ENCODE measurements at places on chromosomes 6 and 20.

- no peak for DNase-seq
Observed at GRCh38 chr6:159047891-159048685, 3.3 kb upstream of the TAGAP start.

- DNase-seq = no peak
Observed at GRCh38 chr6:33112148-33112547, 36.4 kb downstream of the HLA-DPB1 start.

DNA sequence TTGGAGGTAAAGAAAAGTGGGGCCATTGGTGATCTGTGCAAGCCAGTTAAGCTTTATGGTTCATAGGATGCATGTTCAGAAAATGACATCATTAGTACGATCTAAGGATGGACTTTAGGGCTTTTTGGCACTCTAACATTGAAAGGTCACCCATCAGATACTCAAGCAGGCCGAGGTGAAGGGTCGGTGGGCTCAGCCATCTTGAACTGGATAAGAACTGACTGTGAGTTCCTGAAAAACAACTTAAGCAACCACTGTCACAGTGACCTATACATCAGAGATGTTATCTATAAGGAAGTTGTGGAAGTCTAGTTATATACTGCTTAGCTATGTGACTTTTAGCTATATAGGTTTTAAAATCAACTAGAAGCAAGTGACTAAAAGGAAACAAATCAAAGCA lies 13.0 kb upstream of the ITCH start:
- no peak for DNase-seq

- no peak for DNase-seq
Observed at GRCh38 chr6:148383658-148384368, 41.2 kb downstream of the SASH1 start.

GRCh38 chr6:134575221-134575620 lies 257.3 kb upstream of the SGK1 start:
- DNase-seq = no peak

GRCh38 chr20:62978561-62978943 lies 26.0 kb downstream of the SLC17A9 start:
- DNase-seq = no peak

DNA sequence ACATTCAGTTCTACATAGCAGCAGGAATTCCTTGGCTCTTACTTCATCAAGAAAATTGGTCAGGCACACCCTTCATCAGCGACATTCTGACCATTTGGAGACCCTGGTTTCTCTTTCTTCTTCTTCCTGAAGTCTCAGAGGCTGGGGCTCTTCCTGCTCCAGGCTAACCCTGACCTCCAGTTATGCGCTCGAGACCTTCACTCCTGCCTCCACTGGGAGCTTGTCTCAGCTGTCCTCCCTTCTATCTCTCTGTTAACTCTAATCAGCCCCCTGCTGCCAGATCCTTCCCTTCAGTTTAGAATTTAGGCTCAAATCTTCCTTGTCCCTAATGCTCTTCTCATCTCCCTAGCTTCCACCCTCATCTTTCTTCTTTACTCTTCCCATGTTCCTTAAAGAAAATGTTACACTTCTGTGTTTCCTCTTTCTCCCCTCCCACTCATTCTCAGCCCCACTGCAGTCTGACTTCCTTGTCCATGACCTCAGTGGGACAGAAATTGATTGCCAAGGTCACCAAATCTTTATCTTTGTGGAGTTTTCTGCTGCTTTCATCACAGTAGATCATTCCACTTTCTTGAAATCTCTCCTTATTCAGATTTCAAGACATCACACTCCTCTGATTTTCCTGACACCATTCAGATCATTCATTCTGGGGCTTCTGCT lies 8.4 kb upstream of the HLA-DOA start:
- DNase-seq = no peak

DNA sequence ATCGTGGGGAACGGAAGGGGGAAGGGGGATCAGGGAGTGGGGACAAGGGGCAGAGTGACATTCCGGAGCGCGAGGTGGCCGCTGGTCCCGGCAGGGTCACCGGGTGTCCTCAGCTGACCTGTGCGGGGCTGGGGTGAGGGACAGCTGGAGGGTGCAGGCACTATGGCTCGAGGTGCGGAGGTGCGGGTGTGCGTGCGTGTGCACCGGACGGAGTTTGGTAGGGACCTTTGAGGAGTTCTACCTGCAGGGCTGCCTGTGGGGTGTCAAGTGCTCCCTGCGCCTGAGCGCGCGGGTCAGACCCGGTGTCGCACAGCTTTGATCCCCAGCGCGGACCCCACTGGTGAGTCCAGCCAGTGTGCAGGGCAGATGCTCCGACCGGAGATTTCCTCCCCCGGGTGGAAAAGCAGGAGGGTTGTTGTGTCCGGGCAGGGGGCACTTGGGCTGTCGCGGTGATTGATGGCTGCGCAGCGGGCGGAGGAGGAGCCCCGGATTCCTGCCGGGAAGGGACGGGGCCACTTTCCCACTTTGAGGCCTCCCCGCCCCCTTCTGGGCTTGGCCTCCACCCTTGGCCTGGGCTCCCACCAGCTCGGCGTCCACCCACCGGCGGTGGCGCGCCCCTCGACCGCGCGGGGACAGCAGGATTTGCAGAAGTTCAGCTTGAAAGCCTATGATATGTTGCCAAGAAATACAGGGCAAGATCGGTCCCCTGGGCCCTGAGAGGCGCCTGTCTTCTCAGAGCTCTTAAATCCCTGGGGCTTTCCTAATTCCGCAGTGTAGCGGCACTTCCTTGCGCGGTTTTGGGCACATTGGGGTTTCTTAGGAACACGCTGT lies 658 bp downstream of the RIN2 start:
- peak; percentile 57 for DNase-seq

DNA sequence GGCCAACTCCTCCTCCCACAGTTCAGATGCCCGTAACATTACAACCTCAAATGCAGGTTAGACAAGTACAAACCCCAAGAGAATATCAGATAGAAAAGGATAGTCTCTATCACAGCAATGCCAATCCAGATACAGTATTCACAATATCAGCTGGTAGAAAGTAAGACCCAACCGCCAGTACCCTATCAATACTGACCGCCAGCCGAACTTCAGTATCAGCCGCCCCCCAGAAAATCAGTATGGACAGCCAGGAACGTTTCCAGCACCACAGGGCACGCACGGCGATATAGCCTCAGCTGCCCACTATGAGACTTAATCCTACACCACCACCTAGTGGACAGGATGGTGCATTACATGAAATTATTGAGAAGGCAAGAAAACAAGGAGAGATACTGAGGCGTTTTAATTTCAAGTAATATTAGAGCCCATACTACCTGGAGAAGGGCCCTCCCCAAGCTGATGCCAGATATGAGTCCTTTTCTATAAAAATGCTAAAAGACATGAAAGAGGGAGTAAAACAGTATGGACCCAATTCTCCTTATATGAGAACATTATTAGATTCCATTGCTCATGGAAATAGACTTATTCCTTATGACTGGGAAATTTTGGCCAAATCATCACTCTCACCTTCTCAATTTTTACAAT lies 17.6 kb upstream of the EIF2S2 start:
- DNase-seq = peak; percentile 31

DNA sequence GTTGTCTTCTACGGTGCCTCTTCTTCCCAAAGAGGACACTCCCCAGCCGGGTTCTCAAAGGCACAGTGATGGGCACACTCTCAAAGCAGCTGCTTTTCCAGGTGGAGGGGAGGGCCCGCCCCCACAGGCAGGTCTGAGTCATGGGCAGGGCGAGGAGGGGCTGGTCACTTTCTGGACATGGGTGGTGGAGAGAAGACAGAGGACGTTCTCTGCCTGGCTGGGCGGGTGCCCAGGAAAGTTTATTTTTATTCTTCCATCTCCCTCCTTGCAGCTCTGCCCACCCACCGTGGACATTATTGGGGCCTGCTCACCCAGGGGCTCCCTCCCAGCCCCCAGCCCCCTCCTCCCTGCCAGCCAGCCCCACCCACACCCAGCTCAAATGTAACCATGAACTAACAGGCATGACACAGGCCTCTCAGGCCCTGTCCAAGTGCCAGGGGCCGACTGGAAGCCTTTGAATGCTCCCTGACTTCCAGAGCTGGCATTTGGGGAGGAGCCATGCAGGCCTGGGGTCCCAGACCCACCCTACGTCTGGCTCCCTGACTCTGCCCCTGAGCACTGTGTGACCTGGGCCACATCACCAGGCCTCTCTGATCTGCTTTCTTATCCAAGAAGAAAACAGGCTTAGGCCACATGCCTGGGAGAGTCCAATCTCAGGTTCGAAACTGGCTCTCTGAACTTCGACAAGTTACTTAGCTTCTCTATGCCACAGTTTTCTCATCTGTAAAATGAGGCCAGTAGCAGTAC lies 8.0 kb downstream of the TGM2 start:
- peak; percentile 75 for DNase-seq

DNA sequence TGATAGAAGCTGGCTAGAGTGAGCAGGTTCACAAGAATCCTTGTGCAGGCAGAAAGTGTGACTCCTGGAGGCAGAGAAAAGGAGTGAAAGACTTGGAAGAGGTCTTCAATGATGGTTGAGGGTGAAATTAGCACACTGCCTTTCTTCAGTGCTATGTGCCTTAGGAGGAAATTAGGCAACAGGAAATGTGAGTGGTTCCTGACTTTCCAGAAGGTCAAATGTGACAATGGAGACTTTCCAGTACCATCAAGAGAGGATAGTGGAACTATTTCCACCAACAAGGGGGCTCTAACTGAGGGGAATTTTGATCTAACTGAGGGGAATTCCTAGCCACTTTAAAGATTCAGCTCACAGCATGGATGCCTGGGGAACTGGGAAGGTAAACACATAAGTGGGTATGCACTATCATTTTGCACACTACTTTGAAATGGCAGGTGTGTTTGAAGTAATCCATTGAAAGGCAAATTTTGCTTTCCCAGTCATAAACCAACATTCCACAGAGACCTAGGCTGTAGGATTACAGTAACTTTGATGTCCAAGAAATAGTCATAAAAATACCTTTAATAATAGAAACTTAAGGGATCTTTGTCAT lies 90.0 kb downstream of the PERP start:
- DNase-seq = no peak

DNA sequence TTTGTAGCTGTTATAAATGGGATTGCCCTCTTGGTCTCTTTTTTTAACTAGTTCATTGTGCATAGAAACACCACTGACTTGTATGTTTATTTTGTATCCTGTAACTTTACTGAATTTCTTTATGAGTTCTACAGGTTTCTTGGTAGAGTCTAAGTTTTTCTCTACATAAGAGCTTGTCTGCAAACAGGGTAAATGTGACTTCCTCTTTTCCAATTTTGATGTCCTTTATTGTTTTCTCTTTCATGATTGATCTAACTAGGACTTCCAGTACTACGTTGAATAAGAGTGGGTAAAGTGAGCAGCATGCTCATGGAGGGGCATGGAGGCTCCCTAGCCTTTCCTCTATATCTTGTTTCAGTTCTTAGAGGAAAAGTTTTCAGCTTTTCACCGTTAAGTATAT lies 3.0 kb upstream of the WFDC10A start:
- DNase-seq = no peak

DNA sequence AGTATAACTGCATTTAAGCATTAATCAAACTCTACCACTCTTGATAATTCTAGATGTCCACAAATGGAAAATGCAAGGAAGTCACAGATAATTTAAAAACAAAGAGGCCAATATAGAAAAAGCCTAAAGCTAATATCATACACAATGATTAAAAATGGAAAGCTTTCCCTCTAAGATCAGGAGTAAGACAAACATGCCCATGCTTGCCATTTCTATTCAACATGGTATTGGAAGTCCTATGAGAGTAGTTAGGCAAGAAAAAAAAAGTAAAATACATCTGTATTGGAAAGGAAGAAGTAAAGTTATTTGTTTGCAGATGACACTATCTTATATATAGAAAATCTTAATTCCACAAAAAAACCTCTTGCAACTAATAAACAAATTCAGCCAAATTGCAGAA lies 164.6 kb upstream of the FERMT1 start:
- no peak for DNase-seq

DNA sequence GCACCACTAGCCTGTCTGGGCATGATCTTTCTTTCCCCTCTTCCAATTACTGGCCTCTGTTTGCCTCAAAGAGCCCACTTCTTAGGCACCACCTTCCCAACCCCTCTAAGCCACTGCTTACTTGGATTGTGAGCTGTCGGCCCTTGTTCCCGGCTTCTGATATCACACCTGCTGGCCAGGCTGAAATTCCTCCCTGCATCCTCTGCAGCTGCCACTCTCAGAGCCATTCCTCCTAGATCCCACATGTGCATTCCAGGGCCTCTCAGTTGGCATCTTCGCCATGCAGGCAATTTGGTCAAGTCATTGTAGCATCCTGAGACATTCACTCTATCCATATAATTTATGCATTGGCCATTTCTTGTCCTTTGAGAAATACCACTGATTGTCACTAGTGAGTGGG lies 135.9 kb downstream of the OLIG3 start:
- DNase-seq = no peak

DNA sequence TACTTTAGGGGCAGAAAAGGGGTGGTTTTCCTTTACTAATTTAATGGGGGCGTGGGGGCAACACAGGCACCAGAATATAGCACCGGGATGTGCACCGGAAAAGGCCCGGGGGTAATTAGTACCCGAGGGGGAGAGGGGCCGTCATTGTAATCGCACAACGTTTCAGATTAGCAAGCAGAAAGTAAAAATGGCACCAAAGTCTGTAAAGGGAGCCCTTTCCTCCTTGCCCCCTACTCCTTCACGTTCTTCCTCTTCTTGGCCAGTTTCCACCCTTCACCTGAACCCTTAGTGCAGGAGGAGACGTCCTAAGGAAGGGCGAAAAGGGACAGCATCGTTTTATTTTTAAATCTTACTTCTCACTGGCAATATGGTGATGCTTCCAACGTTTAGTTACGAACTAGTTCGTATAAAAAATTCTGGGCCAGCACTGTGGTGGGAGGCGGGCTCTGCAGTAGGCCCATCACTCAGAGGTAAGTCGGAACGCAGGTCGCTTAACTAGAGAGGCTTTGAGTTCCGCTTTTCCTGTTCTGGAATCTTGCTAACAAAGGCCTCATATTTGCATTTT lies 742 bp upstream of the CEP85L start:
- no peak for DNase-seq

Measured in gastrocnemius medialis (tissue), 4 donors.